ENCODE measurements at places on chromosomes 6 and 20. TPM values are rescaled to one million over a fixed set of nuclear protein-coding genes. Genes with fewer than 3 reads are reported as not detected.

Gene TGM2
- 262 TPM for total RNA-seq

Gene TMC2
- not detected for total RNA-seq

Gene SMLR1
- total RNA-seq = not detected

Gene CRISP2
- total RNA-seq = not detected

Gene ANGPT4
- not detected for total RNA-seq

Gene C6orf141
- total RNA-seq = 3.2 TPM

Gene PARD6B
- total RNA-seq = 1.9 TPM

Gene PTK6
- total RNA-seq = not detected

Gene UFL1
- total RNA-seq = 21.6 TPM

Gene ZNF133
- total RNA-seq = 22.5 TPM

Gene ADAM33
- 1.7 TPM for total RNA-seq

Gene SFTA2
- total RNA-seq = not detected

Gene PPDPF
- total RNA-seq = 208 TPM

Gene FAM209B
- total RNA-seq = not detected

Gene BIRC7
- not detected for total RNA-seq
